Hippocampal formation (tissue), 2 donors: ENCODE measurements at places on chromosomes 12 and 14.

DNA sequence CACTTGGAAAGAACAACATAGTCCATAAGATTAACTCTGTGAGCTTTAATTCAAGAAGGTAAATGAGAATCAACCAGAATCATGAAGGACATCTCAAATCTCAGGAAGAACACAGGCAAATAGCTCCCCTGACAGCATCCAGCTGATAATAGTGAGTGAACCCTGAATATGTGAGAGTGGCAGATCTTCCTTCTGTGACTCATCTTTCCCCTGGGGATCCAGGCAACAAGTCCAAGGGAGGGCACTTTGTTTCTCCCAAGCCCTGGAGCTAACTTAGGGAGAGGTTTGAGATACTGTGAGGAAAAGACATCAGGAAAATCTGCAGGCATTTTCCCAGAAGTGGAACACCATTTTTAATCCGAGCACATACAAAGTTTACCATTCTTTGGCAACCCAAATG, 763.9 kb upstream of the MGAT4C start:
- DNase-seq = no peak

DNA sequence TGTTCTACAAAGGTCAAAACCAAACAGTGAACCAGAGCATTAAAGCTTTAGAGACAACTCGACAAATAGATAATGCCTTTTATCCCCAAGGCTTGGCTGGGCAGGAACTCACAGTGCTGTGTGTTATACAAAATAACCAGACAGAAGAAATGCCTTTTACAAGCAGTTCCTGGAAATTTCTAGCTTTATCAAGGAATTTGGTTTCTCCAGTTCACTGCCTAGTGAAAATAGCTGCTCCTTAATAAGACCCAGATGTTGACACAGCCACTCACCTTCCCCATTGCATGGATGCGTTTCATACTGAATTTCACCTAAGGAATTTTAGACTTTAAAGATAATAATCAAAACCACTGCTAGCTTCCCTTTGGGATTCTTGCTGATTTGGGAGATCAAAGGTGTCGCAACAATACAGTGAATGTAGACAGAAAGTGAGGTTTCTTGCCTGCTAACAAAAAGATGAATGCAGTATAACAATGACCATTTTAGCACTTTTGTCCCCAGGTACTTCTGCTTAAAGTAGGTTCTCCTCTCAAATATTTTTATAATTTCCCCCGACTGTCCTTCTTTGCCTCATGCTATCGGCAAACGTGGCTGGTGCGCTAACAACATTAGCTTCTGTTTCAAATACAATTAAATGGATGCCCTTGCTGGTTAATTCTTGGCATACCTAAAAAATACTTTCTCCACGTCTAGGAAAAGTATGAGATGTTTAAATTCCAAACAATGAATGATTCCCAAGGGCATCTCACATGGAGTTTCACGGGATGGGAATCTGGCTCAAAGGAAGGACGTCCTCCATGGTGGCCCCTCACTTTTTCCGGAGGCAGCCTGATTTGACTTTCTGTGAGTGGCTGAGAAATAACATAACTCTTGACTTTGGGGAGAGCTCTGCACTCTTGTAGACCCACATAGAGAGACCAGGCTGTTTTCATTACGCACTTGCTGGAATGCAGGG, 162.4 kb downstream of the C12orf75 start:
- DNase-seq = no peak

- DNase-seq = no peak
Observed at GRCh38 chr12:30197392-30198057, 413.8 kb upstream of the TMTC1 start.

DNA sequence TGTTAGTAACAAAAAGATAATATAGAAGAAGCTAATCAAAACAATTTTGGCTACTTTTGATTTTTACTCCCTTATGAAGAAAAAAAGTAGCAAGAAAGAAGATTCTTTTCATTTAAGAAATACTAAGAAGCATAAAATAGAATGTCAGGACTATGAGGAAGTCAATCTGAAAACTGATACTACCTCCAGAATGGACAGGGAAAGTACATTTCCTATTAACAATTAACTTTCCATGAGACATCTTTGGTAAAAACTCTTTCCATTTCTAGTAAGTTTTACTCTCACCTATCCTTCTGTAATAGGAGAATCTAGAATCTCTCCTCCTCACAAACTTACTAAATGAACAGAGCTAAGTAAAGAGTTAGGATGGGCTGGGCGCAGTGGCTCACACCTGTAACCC, 51.3 kb upstream of the NPFF start:
- DNase-seq = no peak
